ENCODE measurements at places on chromosomes 16 and 17. TPM values are rescaled to one million over a fixed set of nuclear protein-coding genes. Genes with fewer than 3 reads are reported as not detected.

DNA sequence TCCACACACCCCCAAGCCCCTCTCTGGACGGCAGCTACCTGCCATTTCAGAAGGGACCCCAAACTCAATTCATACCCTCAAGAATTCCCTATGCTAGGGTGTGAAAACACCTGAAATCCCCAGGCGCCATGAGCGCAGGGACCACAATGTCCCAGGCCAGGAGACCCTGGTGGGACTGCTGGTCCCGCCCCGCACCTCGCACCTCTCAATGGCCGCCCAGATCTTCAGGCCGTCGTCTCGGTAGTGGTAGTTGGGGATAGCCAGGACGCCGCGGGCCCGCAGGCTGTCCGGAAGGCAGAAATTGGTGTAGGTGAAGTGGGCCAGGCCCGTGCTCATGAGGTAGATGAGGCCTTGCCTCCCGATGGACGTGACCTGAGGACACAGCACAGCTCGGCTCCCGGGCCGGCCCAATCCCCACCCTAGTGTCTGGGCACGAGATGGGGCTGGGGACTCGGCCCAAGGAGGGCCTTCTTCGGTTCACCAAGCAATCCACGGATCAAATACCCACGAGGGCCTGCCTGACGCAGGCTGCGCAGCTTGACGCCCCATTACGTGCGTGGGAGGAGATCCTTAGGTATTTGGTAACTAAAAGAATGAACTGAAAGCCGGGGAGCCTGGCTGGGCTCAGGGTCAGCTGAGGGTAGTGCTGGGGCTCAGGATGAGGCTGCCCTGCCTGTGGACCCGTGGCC, 9.2 kb downstream of the ALOXE3 start:
- no peak for DNase-seq

DNA sequence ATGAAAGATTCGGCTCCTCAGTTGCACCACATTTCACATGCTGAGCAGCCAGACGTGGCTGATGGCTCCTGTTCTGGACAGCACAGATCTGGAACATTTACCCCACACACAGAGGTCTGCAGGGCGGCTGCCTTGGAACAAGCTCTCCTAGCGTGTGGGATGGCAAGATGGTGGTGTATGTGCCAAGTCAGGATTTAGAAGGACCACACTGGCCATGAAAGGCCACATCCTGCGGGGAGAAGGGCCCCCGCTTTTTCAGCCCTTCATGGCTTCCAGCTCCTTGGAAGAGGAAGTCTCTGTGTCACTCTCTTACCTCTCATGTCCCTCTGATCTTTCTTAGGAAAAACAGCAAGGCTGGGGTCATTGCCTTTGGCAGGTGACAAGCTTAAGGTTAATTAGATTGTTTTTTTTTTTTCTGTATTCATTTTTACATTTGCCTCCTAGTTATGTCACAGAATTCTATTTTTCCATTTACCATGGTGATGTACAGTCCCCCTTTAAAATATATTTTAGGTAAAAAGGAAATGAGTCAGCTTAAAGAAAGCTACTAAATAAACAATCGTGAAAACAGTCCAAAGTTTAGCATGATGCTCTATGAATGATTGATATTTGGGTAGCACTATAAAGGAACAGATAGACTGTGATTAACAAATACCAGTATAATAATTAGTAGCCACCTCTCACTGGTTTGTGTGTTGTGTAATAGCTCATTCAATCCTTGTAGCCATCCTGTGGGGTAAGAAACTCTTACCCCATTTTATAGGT, 396.6 kb downstream of the CPPED1 start:
- peak; percentile 31 for DNase-seq

DNA sequence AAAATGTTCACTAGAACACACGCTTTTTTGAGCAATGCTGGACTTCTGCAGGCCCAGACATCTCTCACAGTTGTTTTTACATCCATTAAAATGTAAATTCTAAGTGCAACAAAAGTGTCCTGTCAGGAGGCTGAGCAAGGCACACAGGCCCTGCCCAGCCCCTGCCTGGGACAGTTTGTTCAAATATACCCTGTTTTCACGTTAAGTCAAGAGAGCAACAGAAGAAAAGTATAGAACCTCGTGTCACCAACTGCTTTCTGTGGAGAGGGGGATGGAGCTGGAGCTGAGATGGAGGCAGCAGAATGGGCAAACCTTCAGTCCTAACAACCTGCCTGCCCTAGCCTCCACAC, 4.3 kb upstream of the HOXB2 start:
- peak; percentile 51 for DNase-seq

- DNase-seq, result no peak
Observed at GRCh38 chr16:30063278-30063892, 2.2 kb upstream of the ALDOA start.

DNA sequence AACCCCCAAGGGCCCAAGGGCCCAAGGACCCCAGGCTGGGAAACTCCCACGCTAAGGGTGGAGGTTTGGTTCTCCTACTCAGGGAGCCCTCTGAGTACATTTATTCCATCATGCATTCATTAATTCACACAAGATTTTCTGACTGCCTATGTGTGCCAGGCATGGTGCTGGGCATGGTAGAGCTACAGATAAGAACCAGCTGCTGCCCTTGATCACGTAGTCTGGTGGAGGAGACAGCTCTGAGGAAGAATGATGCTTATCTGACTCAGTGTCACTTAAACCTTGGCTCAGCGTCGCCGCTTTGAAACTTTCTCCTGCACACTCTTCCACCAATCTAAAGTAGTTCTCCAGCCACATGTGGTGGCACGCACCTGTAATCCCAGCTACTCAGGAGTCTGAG, 3.6 kb upstream of the ARL4D start:
- no peak for DNase-seq

GRCh38 chr16:56977216-56977615, 12.1 kb upstream of the NLRC5 start:
- DNase-seq, result no peak

GRCh38 chr16:55947366-55947765, 72.2 kb upstream of the CES5A start:
- no peak for DNase-seq

- DNase-seq, result no peak
Observed at GRCh38 chr16:29868396-29869009, 5.5 kb upstream of the CDIPT start.

GRCh38 chr17:39759204-39759603, 21.5 kb downstream of the GRB7 start:
- DNase-seq, result no peak

- no peak for DNase-seq
Observed at GRCh38 chr16:1088295-1089170, 7.5 kb downstream of the C1QTNF8 start.

GRCh38 chr17:18974407-18975149, 22.6 kb downstream of the SLC5A10 start:
- DNase-seq, result peak; percentile 30

DNA sequence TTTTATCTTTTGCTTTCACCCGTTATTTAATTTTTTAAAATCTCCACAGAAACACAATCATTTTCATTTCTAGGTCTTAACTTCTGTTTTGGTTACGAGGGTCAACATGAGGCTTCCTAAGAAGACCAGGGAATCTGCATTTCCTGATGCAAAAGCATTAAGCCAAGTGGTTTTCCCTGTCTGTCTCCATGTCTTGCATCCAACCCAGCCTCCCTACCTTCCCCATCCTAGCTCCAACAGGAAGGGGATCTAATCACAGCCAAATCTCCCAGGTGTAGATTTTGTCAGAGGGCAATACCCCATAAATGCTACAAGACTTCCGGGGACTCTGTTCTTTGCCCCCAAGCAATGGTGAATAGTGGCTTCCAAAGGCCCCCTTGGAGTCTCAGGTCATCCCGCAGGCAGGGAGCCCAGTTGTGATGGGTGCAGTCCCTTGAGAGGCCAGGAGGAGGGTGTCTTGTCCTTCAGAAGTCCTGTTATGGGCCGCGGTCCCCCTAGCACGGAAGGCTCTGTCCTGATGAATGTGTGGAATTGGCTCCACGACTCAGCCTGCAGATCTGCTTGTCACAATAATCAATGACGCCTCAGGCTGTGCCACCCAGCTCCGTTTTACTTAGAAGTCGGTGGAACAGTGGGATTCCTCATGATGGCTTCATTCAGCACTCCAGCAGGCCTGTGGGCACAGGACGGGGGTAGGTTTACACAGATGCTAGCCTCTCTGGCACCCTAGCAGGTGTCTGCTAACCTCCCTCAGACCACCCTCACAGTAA, 141.1 kb downstream of the RGS9 start:
- peak; percentile 67 for DNase-seq

GRCh38 chr17:79944251-79944812, 91.3 kb downstream of the TBC1D16 start:
- DNase-seq, result no peak

Gene TOM1L2
- total RNA-seq, result 33.9 TPM

GRCh38 chr17:69572747-69573146, 158.2 kb downstream of the MAP2K6 start:
- no peak for DNase-seq

DNA sequence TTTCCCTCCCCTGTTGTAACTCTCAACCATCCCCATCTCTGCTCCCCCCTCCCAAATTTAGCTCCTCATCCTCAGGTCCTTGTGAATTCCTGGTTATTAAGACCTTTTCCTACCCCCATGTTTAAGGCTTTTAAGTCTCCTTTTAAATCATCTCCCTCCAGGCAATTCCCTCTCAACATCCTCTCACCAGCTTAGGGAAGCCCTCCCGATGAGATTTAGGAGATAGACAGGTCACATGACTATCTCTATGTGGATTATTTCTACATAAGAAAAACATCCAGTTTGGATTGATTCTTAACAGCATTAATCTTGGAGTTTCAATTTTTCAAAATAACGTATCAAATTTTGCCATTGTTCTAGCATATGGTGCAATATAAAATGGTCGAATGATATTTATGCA, 12.5 kb upstream of the WSB1 start:
- DNase-seq, result no peak

GRCh38 chr17:19933221-19933620, 44.4 kb downstream of the AKAP10 start:
- DNase-seq, result peak; percentile 45

Gene VTN
- total RNA-seq, result 0.51 TPM

Gene TCAP
- 0.26 TPM for total RNA-seq

- peak; percentile 36 for DNase-seq
Observed at GRCh38 chr16:68732042-68732680, 4.9 kb upstream of the CDH1 start.

- no peak for DNase-seq
Observed at GRCh38 chr16:13594823-13595222, 325.1 kb upstream of the ERCC4 start.

GRCh38 chr16:15954814-15955151, 5.4 kb downstream of the ABCC1 start:
- DNase-seq, result no peak

- peak; percentile 73 for DNase-seq
Observed at GRCh38 chr16:88062341-88063210, 111.3 kb downstream of the BANP start.

- DNase-seq, result no peak
Observed at GRCh38 chr16:57634171-57634570, 5.7 kb downstream of the ADGRG1 start.

DNA sequence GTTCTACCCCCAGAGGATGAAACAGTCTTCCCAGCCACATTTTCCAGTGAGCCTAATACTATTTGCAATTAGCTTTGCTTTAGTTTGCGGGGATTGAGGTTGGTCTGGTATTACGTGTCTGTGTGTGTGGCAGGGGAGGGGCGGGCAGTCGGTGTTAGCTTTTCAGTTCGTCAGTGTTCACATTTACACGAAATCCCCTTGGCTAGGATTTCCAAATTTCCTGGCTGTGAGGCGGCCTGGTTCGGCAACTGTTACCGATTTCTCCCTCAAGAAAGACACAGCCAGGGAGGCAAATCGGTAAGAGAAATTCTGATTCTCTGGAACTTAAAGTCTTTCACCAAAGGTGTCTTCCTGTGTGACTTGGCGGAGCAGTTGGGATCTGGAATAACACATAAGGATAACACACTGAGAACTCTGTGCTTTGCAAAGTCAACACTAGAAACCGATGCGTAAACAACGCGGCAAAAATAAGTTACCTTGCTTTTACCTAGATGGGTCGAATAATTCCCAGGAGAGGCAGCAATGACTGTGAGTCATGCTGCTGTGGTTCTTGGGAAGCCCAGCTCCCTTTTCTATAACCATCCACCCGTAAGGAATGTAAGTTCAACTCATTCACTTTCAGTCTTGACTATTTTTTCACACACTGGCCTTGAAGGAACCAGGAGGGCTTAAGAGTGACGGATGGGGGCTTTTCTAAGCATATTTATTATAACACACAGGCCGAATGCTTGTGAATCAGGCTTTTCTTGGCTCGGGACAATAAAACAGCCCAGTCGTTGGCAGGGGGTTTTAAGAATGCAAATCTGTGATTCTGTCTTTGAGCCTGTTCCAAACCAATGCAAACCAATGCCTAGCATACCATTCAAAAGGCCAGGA, 24.2 kb downstream of the GPRC5B start:
- peak; percentile 96 for DNase-seq
